ENCODE measurements at places on chromosomes 12 and 14.

DNA sequence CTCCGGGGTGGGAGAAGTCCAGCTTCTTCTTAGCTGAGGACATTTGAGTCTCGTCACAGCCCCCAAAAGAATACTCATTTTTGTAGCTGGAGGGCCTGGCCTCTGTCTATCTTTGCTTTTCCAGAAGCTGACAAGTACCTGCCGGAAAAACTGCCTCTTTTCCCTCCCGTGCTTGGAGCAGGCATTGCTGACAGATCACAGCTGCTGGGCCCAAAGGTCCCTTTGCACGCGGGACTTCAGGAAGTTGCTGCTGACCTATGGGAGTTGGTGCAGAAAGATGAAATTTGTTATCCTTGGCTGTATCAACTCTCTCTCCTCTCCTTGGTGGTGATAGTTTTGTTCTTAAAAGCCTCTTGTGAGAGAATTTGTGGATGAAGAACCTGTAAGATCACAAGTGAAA is 92.8 kb downstream of the PAPOLA start:
- DNase-seq = no peak

DNA sequence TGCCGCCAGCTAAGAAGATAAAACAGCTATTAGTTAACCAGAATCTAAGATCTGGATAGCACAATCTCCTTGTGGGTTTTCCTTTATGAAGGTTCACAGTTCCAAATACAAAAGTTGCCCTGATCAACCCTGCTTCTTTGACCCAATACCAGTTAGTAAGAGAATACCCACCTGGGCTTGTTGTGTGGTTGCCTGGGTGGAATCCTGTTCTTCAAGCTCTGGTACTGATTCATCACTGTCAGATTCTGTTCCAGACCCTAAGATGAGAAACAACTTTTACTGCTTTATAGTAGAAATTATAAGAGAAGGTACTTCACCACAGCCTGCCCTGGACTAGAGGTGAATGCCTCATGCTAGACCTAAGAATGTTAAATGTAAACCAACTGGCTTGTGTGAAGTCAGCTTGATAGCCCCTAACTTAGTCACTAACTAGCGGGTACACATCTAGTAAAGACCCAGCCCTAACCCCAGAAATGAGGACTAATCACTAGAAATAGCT is 10.6 kb downstream of the NACA start:
- DNase-seq = no peak

DNA sequence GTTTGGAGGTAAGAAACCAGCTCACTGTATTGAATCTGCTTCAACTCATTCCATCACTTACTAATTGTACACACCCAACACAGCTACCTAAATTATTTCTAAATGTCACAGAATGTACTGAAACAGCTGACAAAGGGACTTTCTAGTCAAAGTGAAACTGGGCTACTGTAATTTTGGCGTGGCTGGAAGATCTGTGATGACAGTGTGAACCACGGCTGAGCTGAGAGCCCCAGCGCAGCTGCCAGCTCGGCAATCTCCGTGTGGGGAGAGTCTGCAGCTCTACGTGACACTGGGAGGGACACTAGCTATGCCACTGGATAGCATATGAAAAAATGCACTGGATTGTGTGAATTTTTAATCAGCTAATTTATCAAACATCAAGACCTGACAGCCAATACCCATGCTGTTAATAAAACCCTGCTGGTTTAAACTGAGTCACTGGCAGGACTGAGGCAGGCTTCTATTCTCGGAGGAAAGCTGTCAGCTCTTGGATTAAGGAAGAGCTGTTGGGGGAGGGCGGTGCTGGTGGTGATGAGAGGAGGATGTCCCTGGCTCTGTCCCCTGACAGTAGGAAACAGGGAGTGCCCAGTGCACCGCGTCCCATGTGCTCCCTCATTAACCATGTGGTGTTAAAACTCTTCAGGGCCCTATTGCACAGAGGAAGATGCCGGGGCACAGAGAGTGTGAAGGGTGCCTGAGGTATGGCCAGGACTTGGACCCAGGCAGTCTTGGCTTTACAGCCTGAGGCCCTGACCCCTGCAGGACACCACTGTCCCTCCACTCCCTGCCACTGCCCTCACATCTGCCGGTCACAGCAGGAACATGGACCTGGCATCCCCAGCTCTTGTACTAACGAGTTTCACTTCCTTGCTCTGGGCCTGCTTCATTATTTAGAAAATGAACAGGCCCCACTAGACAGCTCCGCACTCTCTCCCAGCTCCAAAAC is 13.3 kb downstream of the SLC15A4 start:
- no peak for DNase-seq

DNA sequence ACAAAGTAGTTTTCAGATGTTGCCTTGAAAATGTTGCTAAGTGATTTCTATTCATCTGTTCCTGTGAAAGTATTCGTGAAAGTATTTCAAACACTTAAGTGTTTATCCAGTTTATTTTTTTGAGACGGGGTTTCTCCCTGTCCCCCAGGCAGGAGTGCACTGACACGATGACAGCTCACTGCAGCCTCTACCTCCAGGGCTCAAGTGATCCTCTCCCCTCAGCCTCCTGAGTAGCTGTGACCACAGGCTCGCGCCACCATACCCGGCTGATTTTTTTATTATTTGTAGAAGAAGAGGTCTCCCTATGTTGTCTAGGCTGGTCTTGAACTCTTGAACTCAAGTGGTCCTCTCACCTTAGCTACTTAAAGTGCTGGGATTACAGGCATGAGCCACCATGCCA is 1.7 kb downstream of the ZDHHC17 start:
- no peak for DNase-seq

- DNase-seq = no peak
These were observed 327.7 kb downstream of the BMP4 start for GRCh38 chr14:53628732-53629430.

GRCh38 chr14:57837267-57837666 is 28.6 kb downstream of the SLC35F4 start:
- no peak for DNase-seq

DNA sequence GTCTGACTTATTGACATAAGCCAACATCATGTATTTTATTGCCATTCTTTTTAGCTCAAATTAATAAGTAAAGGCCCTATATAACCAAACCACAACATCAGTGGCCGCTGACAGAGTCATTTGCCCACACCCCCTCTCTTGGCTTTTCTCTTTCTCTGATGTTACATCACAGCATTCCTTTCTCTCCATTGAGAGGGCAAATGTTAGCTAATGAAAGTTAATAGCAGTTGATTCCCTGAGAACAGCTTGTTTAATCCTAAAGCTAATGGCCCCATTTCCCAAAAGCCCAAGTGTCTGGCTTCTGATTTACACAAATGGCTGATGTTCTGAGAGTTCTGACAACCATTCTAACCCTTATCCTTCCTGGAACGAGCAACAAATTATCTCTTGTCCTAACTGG is 308.8 kb downstream of the SNAPC1 start:
- DNase-seq = no peak

GRCh38 chr12:82740129-82741000 is 53.7 kb downstream of the TMTC2 start:
- DNase-seq = no peak

GRCh38 chr12:112782943-112783342 is 8.6 kb upstream of the RPH3A start:
- no peak for DNase-seq

DNA sequence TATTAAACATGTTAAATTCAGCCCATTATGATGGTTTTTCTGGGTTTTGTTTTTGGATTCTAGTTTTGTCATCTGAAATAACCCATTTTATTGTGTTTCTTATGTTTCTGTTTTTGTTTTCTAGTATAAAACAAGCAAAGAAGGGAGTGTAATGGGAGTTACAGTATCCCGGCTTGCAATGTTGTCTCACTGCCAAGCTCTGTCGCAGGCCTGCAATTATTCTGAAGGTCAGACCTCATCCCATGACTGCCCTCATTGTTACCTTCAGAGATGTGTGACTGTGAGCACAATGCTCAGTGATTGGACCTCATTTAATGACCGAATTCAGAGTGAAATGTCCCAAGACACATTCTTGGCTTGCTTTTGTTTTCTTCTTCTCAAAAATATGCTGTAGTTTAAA is 73.0 kb upstream of the ATF1 start:
- DNase-seq = no peak

GRCh38 chr12:6230321-6231110 is 30.3 kb downstream of the CD9 start:
- DNase-seq = peak; percentile 81

DNA sequence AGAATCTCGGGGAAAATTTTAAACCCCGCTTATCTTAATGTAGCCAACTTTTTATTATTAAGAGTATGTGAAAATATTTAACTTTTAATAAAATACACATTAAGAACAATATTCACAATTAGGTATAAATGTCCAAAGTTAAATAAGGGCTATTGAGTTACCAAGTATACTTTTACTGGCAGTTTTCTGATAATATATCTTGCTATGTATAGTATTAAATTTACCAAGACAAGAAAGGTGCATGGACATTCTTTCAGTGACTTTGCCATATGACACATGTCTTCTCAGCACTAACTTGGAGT is 115.4 kb downstream of the MON2 start:
- no peak for DNase-seq

DNA sequence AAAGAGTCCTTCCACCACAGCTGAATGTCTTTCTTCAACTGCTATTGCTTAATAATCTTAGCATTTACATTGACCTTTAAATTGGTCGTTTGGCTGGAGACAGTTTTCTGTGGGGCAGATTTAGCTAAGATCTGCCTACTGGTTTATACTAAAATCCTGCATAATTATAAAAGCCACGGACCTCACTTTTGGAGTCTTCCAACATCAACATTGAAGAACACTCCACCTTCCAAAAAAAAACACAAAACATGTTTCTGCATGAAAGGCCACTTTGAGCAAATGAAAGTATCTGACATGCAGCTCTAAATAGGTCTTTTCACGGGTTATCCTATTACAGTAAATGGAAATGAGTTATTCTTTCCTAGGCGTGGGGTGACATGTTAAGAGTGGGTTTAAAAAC is 57.0 kb upstream of the KRR1 start:
- DNase-seq = no peak

GRCh38 chr12:122870163-122870842 is 25.6 kb downstream of the VPS37B start:
- no peak for DNase-seq

DNA sequence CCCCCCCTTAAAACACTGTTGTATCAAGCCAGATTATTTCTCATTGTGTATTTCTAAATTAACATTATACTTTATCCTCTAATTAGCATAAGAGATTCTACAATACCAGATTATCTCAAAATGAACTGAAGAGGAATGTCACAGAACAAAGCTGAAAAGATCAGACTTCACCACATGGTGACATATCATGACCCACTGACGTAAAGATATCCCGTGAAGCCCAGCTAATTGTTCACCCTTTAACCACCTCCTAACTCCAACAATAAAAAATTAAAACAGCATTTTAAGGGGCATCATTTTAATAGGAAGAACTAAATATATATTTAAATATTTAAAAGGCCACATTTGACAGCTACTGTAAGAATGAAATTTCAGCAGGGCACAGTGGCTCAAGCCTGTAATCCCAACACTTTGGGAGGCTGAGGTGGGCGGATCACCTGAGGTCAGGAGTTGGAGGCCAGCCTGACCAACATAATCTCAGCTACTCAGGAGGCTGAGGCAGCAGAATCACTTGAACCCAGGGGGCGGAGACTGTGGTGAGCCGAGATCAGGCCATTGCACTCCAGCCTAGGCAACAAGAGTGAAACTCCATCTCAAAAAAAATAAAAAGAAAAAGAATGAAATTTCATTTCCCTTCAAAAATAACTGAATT is 29.0 kb downstream of the CDK17 start:
- DNase-seq = no peak

DNA sequence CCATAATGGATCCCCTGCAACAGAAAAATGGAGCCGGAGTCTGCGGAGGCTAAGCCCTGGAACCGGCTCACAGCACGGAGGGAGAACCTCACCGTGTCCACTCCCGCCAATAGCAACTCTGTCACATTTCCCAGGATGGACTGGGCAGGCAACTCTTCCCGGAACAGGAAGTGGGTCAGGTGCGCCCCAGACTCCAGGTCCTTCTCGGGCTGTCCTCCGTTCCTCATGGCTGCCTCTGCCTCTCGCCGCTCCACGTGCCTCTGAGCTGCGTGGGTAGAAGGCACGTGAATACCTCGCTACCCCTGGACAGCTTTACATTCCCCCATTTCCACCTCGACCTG is 2.2 kb downstream of the CYP27B1 start:
- no peak for DNase-seq

DNA sequence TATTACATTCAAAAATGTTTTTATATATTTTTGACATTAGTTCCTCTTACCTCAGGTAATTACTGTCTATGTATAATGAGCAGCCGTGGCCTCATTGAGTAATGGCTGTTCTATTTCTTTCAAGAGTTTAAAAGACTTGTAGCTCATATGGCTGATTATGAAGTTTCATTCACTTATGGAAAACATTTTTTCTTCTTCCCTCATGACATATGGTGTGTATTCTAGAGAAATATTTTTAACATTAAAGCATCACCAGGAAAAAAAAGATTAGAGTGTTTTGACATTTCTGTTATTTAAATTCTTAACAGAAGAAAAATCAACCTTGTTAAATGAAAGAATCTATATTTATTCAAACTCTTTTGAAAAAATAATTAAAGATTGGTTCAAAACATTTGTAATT is 422.4 kb downstream of the TMEM117 start:
- DNase-seq = no peak

GRCh38 chr12:58540480-58541299 is 379.6 kb downstream of the LRIG3 start:
- peak; percentile 56 for DNase-seq

GRCh38 chr12:42962384-42962783 is 372.8 kb upstream of the PRICKLE1 start:
- no peak for DNase-seq

GRCh38 chr14:103402695-103403094 is 17.5 kb downstream of the MARK3 start:
- no peak for DNase-seq

DNA sequence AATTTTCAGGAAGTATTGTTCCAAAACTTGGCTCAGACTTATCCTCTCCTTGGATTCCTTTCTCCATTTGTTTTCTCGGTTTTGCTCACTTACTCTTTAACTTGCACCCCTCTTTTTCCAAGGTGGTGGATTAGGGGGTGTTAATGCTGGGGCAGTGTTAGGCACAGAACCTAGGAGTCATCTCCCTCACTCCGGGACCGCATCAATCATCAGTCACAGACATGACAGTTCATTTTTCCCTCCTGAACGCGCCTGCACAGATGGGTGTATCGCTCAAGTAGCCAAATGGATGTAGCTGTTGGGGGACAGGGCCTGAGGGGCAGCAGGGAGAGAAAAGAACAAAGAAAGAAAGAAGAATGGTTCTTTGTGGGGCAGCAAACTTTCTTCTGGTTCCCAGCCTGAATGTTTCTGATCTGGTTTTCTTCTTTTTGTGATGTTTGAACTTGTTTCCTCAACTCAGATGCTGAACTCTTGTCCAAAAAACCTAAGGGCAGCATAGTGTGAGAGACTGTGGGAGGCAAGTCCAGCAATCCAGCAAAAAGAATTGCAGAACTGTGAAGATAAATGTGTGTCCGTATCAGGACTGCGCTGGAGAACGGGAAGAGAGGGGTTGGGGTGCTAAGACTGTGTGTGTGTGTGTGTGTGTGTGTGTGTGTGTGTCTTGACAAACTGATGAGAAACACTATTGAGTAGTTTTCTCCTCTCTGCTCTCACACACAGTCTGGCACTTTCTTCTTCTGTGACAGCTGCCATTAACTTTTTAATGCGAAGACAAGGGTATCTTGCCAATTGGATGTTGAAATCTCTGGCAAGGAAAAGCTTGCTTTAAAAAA is 131.1 kb downstream of the FBXL14 start:
- DNase-seq = no peak

GRCh38 chr14:93972618-93973205 is 3.7 kb downstream of the ASB2 start:
- DNase-seq = no peak
